ENCODE measurements at places on chromosomes 6 and 20.

GRCh38 chr6:112029045-112029822, 24.7 kb upstream of the CCN6 start:
- peak; percentile 63 for DNase-seq

DNA sequence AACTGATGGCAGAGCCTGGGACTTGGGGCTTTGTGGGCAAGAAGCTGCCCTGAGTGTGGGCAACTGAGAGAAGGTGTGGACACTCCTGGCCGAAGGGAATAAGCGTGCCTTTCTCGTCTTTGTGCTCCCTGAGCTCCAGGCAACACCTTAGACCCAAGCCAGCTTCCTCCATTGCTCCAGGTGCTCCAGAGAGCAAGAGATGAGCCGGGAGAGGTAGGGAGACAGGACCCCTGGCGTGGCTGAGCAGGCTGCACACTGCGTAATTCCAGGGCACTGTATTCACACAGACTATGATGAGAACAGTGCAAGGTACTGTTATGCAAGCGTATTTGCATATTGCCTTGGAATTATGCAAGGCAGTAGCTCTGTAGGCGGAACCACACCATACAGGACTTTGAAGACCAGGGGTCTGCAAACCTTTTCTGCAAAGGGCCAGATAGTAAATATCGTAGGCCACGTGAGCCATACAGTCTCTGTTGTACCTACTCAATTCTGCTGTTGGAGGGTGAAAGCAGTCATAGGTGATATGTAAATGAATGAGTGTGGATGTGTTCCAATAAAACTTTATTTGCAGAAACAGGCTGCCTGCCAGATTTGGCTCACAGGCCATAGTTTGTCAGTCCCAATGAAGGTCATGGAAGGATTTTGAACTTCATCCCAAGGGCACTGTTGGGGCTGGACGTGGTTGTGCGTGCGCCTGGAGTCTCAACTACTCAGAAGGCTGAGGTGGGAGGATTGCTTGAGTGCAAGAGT, 42.1 kb upstream of the FAM83D start:
- no peak for DNase-seq

GRCh38 chr6:37027811-37028469, 22.5 kb downstream of the FGD2 start:
- DNase-seq: no peak

DNA sequence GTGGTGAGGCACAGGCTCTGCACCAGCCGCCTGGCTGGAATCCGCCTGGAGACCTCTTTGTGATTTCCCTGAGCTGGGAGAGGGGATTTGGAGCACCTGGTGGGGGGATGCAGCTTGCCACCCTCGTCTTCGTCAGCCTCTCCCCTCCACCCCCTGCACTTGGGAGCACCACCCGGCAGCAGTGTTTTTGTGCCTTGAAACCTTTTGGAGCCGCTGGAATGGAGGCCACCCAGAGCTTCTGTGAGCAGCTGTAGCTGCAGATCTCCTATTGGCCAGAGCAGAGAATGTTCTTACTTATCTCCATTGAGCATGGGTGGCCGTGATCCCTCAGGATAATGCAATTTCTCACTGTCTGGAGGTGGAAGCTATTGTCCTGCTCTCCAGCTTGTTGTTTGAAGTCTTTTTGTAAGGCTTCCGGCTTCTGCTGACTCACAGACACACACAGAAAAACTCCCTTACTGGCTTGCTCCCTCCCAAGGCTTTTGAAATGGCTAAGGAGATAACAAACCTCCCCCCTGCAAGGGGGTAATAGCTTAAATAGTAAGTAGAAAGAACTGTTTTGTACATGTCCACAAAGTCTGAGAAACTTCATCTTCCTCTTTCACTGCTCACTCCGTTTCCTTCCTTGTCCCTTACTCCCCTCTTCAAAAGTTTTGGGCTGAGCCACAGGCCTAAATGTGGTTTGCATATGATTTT, 271.2 kb downstream of the PRL start:
- DNase-seq: no peak

DNA sequence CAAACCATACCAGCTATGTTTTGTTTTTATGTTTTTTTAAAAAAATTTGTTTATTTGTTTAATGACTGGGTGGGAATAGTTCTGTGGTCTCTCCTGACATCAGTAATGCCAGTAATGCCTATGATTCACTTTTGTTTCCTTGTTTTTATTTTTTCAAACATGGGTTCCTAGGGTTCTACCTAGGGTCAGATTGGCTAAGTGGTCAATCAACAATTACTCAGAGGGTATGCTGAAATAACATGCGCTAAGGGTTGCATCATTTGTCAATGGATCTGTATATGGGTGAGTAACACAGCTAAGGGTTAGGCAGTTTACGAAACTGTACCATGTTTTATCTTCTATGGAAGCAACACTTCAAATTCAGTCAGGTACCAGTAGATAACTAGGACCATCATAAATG, 583.8 kb upstream of the GJE1 start:
- DNase-seq: no peak

DNA sequence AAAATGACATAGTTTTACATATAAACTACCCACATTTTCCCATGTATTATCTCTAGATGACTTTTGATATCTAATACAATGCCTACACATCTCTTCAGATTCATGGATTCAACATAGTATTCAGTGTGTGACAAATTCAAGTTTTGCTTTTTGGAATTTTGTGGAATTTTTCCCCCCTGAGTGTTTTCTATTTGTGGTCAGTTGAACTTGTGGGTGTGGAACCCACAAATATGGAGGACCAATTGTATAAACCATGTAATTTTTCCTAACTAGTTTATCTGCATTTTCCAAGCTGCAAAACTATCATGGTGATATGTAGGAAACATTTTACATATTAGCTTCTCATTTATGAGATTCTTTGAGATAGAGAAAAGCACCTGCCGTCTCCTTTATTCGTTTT, 374.3 kb upstream of the SOX4 start:
- DNase-seq: no peak

Measured in dorsolateral prefrontal cortex (tissue), 122 donors.